ENCODE measurements at places on chromosomes 12 and 14.

DNA sequence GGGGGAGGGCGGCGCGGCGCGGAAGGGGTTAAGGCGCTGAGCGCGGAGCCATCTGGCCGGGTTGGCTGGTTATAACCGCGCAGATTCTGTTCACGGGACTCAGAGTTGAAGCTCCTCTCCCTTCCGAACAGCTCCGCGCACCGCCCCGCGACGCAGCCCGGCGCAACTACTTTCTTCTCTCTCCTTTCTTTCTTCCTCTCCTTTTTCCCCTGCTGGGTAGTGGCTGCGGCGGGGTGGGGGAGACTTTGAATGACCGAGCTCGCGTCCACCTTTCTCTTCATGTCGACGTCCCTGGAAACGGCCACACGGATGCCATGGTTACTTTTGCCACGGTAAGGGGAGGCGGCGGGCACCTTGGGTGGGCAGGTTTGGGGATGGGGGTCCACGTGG is at the start of gene NTF3:
NTF3 (plus strand) TSS at position 98 of the 390 bp plus-strand sequence; CDS start at position 315, 217 bp downstream.
- peak; percentile 19 for DNase-seq

DNA sequence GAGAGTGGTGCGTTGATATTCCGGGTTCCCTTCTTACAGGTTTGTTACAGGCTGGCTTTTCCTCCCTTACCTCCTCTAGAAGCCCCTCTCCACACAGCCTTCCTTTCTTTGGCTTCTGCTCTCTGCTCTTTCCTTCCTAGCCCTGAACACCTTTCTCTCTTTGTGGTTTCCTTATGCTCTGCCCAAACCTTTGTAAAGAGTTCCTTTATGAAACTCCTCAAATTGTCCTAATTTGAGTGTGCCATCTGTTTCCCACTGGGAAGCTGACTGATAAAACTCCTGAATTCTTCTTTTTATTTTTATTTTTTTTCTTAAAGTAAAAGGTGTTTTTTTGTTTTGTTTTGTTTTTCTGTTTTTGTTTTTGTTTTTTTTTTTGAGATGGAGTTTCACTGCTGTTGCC is 60.1 kb upstream of the OTX2 start:
- no peak for DNase-seq

GRCh38 chr14:100774164-100774537 is 47.5 kb downstream of the DLK1 start:
- DNase-seq = no peak

DNA sequence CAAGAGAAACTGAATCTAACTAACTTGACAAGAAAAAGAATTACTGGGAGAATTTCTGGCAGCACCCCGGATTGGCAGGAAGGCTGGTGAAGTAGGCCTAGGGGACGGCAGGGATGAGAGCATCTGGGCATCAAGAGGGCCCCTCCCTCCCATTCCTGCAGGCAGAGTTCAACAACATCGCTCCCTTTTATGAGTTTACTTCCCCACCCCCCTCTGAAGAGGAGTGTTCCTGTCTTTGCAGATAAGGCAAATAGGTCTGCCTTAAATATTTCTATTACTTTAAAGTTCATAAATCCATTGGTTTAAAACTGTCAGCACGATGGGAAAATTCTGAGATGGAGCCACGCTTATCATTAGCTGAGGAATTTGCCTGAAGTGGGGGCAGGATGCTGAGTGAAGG is 168.7 kb downstream of the TBX5 start:
- no peak for DNase-seq

GRCh38 chr12:128829861-128830504 is 6.2 kb upstream of the SLC15A4 start:
- no peak for DNase-seq

DNA sequence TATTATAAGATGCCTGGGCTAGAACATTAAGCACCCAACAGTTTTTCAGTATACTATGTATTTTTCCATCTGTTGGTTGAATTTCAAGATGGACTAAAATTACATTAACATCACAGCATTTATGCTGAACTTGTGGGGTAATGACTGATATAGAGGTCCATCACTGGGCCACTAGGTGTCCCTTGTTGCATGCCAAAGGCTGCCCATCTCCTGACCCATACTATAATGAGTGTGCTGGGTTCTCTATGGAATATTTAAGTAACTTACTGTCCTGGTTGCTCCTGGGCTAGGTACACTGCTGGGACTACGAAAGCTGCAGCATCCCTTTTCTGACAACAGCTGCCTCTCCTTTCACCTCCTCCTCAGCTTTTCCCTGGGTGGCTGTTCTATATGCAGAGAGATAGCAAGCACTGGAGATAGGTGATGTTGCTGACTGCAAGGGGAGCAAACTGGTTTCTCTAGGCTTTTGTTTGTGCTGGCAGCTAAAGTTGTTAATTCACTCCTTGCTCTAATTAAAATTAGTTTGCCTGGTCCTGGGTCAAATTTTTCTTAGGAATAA is 138.6 kb upstream of the TRHDE start:
- peak; percentile 1 for DNase-seq

GRCh38 chr14:71262441-71262840 is 355.2 kb downstream of the PCNX1 start:
- DNase-seq = peak; percentile 14

DNA sequence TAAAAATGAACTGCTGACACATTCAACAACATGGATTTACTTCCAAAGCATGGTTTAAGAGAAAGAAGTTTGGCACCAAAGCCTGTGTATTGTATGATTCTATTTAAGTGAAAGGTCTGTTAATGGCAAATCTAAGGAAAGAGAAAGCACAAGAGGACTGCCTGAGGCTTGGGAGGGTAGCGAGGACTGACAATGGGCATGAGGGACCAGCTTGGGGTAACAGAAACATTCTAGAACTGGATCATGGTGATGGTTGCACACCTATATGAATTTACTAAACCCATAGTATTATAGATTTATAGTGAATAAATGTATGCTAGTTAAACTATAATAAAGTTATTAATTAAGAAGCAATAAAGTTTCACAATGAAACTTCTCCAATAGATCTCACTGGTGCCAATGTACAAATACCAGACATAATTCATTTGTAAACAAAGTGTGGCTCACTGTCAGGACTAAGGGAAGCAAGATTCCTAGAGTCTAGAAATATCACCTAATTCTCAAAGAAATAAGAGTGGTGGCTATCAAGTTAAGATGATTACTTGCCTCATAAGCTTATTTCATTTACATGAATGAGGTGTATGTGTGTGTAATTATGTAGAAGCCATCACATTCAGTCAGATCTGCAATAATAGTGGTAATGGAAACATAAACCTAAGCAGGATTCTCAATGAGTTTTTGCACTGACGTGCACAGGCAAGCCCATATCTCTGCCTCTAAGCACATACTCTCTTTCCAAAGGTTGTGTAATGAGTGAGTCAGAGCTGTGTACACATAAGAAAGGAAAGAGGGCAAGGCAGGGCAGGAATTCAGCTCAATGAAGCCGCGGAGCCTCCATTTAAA is 353.4 kb downstream of the KCNH5 start:
- peak; percentile 96 for DNase-seq

DNA sequence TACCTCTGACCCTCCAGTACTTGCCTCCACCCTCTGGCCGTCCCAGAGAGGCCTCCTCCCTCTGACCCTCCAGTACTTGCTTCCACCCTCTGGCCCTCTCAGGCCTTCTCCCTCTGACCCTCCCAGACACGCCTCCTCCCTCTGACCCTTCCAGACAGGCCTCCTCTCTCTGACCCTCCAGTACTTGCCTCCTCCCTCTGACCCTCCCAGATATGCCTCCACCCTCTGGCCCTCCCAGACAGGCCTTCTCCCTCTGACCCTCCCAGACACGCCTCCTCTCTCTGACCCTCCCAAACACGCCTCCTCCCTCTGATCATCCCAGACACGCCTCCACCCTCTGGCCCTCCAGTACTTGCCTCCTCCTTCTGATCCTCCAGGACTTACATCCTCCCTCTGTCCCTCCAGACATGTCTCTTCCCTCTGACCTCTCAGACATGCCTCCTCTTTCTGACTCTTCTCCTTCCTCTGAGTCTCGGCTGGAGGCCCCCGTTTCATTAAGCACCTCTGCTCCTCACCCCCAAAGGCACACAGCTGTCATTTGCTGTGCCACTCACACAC is 71.9 kb downstream of the PHETA1 start:
- DNase-seq = no peak

GRCh38 chr12:3632256-3632655 is 120.7 kb downstream of the CRACR2A start:
- no peak for DNase-seq

DNA sequence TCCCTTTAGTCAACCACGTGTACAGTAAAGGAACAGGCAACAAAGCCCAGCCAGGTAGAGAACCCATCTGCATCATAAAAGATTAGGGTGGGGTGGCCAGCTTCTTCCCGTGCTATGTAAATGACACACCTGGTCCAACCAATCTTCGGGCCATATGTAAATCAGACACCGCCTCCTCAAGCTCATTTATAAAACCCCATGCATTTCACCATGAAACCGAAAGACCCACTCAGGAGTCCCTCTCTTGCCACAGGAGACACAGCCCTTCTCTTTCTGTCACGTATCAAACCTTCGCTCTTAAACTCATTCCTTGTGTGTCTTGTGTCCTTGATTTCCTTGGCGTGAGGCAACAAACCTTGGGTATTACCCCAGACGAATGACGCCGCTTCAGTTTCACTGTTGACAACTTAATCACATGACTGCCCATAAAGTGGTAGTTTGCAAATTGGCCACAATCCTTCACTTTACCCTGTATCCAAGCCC is 59.8 kb upstream of the TBPL2 start:
- DNase-seq = no peak

DNA sequence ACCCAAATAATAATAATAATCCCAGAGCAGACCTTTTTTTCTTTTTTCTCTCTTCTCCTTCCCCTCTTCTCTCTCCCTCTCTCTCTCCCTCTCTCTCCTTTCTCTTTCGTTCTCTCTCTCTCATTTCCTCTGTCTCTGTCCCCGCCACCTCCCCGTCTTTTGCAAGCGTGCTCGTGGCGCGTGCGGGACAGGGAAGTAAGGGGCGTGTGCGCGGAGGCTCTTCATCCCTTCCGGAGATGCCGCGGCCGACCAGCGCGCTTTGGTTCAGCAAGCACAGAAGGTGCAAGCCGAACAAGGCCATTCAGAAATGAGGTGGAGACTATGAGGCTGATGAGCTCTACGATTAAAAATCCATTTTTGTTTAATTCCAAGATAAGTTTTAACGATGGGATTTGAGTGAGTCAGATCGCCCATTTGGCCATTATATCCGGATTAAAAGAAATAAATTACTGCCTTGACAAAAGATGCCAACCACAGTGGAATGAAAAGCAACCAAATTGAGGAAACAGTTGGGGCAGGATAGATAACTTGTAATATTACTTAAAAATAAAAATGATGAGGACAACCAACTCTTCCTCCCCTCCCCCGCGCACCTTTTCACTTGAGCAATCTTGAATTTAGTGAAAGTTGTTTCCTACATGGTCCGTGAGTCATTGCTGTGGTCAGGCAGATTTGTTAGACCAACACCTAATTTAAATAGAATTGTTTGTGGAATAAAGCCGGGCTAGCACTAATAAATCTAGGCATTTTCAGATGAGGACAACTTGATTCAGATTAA is 1.2 kb upstream of the AMIGO2 start:
- DNase-seq = peak; percentile 81

DNA sequence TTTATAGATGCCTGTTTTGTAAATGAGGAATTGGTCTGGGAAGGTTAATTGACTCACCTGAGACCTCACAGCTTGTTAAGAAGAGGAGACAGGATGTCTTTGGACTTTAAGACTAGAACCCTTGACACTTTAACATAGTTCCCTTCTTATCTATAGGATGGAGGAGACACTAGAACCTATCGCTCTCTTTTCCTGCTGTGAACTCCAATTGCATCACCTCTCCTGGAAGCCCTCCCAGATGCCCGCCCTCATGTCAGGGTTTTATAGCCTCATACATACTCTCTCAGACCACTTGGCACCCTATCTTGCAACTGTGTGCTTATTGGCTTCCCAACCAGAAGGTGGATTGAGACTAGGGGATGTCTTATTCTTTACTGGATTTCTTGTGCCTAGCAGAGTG is 2.5 kb upstream of the CTDSP2 start:
- DNase-seq = no peak

DNA sequence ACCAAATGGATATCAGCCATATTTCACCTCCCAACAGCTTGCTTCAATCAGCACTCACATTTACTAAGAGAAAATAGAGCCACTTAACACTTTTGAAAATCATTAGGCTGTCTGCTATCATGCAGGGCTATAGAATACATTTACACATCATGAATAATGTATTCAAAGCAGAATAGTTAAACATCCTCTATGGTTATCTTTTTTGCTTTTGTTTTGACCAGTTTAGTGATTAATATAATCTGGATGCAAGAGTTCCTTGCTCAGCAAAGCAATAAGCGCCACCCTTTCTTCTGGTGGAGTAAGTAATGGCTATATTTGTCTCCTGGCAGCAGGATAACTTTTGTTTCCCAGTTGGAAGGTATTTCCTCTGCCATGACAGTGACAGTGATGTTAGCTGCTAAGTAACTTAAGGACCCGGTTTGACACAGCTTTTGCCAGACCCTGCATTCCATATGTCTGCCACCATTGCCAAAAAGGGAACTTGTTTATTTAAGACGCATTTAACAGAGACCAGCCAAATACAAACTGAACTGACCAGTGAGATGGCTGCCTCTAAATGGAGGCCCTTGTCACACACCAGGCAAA is 70.3 kb upstream of the NR2C1 start:
- no peak for DNase-seq
